Thoracic aorta (tissue), 2 donors: ENCODE measurements at places on chromosomes 4 and X.

DNA sequence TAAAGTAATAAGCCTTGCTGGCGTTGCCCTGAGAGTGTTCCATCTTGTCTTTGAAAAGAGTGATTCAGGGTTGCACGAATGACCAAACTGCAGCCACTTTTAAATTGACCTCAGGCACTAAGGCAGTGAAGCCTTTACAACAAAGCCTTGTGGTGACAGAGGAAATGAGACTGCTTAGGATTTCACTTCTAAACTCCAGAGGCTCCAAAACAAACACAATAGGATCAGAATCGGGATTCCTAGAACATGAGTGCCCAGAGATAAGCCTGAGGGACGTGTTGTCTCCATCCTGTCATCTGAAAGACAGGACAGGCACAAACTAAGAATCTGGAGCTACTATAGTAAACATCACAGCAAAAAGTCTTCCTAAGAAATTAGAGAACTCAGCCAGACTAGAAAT, 405.2 kb downstream of the PPARGC1A start:
- no peak for DNase-seq

- DNase-seq, result no peak
These were observed 45.9 kb upstream of the NEIL3 start for GRCh38 chr4:177263818-177264217.

GRCh38 chrX:30822068-30822681, 66.9 kb downstream of the TAB3 start:
- no peak for DNase-seq

DNA sequence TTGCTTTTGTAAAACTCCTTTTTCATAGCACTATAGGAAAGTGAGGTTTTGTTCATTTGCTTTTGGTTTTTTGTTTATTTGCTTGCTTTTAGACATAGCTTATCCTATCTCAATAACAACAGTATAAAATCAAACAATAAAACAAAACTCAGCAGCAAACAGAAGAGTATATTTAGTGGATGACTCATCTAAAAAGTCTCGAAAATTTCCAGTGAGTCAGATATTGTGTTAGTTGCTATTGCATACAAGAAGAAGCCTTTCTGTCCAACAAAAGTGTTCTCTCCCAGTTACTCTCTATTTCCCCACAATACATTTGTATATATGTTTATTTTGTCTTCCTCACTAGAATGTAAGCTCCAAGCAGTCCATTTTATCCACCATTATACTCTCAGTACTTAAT, 36.0 kb upstream of the NPNT start:
- no peak for DNase-seq
